Aorta (tissue), 5 donors: ENCODE measurements at places on chromosomes 12 and 14. TPM values are rescaled to one million over a fixed set of nuclear protein-coding genes. Genes with fewer than 3 reads are reported as not detected.

GRCh38 chr12:68532204-68532886 is 78.4 kb upstream of the RAP1B start:
- H3K27ac ChIP-seq = no peak overlapping the region
- no peak for DNase-seq
- no peaks in the 10 kb centered on the region for H3K36me3 ChIP-seq
- no peak overlapping the region for H3K4me3 ChIP-seq

- no peaks in the 10 kb centered on the region for H3K27me3 ChIP-seq
- no peaks in the 10 kb centered on the region for H3K36me3 ChIP-seq
- no peaks in the 10 kb centered on the region for H3K4me1 ChIP-seq
- no peak overlapping the region for H3K27ac ChIP-seq
Observed at GRCh38 chr12:33588725-33589405, 149.2 kb upstream of the SYT10 start.

DNA sequence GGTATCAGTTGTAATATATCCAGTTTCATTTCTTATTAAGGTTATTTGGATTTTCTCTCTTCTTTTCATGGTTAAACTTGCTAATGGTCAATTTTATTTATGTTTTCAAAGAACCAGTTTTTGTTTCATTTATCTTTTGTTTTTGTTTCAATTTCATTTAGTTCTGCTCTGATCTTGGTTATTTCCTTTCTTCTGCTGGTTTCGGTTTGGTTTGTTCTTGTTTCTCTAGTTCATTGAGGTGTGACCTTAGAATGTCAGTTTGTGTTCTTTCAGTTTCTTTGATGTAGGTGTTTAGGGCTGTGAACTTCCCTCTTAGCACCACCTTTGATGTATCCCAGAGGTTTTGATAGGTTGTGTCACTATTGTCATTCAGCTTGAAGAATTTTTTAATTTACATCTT is 145.6 kb upstream of the SLCO1B1 start:
- no peaks in the 10 kb centered on the region for H3K4me1 ChIP-seq
- no peaks in the 10 kb centered on the region for H3K27me3 ChIP-seq
- no peak for DNase-seq
- H3K36me3 ChIP-seq = no peaks in the 10 kb centered on the region
- no peak overlapping the region for H3K4me3 ChIP-seq
- no peak overlapping the region for H3K27ac ChIP-seq

Gene ASIC1
- 0.39 TPM for total RNA-seq

Gene REC8
- total RNA-seq = 18.1 TPM

Gene RND1
- total RNA-seq = 3.7 TPM

Gene NR1H4
- not detected for total RNA-seq

Gene TMBIM4
- total RNA-seq = 100 TPM

Gene SIX1
- total RNA-seq = 10.6 TPM
